SK-MEL-5 (cell line): ENCODE measurements at places on chromosomes 1 and 21.

DNA sequence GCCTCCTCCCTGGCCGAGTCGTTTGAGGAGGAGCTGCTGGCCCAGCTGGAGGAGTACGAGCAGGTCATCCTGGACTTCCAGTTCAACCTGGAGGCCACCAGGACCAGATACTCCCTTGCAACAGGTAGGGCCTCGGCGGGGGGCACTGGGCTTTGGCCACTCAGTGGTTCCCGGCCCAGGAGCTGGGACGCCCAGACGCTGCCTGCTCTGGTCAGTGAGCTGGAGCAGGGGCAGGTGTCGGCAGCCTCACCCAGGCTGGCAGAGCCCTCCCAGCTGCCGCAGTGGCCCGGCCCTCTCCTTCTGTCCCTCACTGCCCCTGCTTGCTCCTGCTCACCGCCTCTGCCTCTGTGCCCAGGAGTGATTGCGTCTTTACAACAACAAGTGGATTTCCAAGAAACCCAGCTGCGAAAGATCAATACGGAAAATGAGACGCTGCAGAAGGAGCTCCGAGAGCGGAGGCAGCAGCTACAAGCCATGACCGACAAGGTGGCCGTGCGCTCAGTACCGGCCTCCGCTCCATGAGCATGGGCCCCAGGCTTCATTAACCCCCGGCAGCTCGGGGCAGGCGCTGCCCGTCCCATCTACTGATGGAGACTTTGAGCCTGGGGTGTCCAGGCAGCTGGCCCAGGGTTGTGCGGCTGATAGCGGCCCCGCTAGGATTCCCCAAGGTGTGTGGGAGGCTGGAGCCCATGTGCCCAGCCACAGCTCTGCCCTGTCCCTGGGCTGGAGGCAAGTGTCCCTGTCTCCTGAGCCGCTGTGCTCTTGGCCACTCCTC, 9.0 kb upstream of the SMIM1 start:
- no peak for DNase-seq

- no peak for DNase-seq
Measured at GRCh38 chr1:223180731-223181321, 37.8 kb upstream of the TLR5 start.

- no peak for DNase-seq
Measured at GRCh38 chr1:87141556-87141955, 187.1 kb upstream of the LMO4 start.

- DNase-seq: peak; percentile 77
Measured at GRCh38 chr1:203692565-203693470, 66.2 kb downstream of the ATP2B4 start.

DNA sequence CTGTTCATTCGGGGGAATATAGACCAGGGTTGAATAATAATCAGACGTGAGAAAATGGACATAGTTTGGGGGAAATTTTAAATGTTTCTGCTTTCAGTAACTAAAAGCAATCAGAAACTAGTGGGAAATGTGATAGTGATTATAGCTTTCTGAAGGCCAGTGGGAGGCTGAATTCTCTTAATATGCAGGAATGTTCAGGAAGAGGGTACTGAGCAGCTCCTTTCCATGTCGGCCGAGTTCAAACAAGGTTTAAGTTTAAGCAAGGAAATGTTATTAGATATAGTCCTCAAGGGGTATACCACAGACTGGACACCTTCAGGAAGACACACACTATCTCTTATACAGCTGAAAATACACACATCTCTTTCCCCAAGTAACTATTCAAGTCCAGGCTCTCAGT, 105.5 kb downstream of the HHAT start:
- DNase-seq: no peak

- DNase-seq: no peak
Measured at GRCh38 chr1:180195916-180196315, 34.1 kb upstream of the LHX4 start.

- no peak for DNase-seq
Measured at GRCh38 chr1:199064971-199065370, 426.1 kb downstream of the PTPRC start.

GRCh38 chr1:96565546-96565945, 156.0 kb upstream of the PTBP2 start:
- DNase-seq: no peak

GRCh38 chr1:236168716-236169429, 26.5 kb downstream of the GPR137B start:
- DNase-seq: peak; percentile 97

DNA sequence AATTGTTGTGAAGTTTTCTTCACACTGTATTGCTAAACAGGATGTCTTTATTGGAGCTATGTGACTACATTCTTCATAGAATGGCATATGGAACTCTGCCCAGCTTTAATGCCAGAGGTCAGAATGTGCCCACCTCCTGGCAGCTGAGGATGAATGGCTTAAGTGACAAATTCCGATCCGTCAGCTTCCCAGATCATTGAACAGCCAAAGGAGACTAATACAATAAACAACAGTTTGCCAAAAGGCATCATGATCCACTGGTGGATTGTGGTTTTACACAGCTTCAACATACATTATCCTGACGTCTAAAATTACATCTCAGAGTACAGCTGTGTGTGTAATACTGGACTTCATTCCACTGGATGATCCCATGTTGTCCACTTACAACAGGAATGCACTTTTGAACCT, 68.7 kb upstream of the C1orf105 start:
- DNase-seq: peak; percentile 49

DNA sequence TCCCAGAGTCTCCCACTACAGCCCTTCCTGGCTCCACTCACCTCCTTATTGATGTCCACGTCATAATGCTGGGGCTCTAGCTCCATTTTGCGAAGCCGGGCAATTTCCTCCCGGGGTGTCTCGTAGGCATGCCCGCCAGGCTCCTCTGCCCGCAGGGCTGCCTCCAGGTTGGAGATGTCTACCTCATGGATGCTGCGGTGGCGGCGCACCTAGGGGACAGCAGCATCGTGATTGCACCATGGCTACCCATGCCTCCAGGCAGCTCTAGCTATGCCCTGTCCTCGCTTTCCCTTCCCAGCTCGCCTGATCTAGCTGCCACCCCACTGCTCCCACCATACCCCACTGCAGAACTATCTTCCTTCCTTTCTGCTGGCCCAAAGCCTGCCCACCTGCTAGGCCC, 15.1 kb upstream of the GOLT1A start:
- no peak for DNase-seq
